ENCODE measurements at places on chromosomes 5 and 9.

GRCh38 chr5:28602429-28602828 is 1564.0 kb upstream of the CDH9 start:
- no peak for DNase-seq

- no peak for DNase-seq
Observed at GRCh38 chr9:104586496-104587180, 12.6 kb downstream of the OR13C5 start.

DNA sequence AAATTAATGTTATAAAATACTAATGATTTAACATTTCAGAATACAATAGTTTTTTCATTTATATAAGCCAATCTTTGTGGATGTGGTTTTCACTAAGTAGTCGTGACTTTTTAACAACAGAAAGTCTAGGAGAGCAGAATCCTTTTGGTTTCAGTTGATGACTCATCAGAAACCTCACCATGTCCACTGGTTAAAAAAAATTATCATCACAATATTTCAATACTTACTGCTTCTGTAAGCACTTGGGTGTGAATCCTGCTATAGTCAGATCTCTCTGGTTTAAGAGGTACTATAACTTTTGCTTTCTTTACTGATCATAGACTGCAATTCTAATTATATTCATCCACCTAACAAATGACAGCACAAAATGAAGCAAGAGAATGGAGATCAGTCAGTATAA is 77.2 kb downstream of the MRPS30 start:
- DNase-seq = no peak

- DNase-seq = no peak
Observed at GRCh38 chr5:53367727-53368126, 112.7 kb upstream of the FST start.

GRCh38 chr5:109192027-109192426 is 217.7 kb downstream of the PJA2 start:
- no peak for DNase-seq

GRCh38 chr9:104896131-104896530 is 31.8 kb downstream of the ABCA1 start:
- DNase-seq = no peak

Measured in neuronal stem cell (in vitro differentiated cells).